ENCODE measurements at places on chromosomes 4 and X. TPM values are rescaled to one million over a fixed set of nuclear protein-coding genes. Genes with fewer than 3 reads are reported as not detected.

Gene ZAR1
- not detected for total RNA-seq

Gene NAT8L
- 0.83 TPM for total RNA-seq

Gene HSD17B13
- total RNA-seq = not detected

Gene CXorf65
- total RNA-seq = not detected

Gene SLC34A2
- total RNA-seq = 12.8 TPM

Gene MUC7
- not detected for total RNA-seq

Gene SPANXN3
- not detected for total RNA-seq

Gene MTCP1
- total RNA-seq = 12.5 TPM

Gene DEFB131A
- total RNA-seq = not detected

Gene AMER1
- 6.7 TPM for total RNA-seq

Gene DCAF4L1
- total RNA-seq = 0.68 TPM

Gene TMPRSS11A
- not detected for total RNA-seq

Gene MORC4
- 31.1 TPM for total RNA-seq

Gene RPL34
- 531 TPM for total RNA-seq

Gene ESX1
- not detected for total RNA-seq

Gene SSX5
- total RNA-seq = not detected

Gene FABP2
- not detected for total RNA-seq

Gene CWH43
- not detected for total RNA-seq

Gene NPY2R
- not detected for total RNA-seq

Gene SPIN4
- total RNA-seq = 17.2 TPM

Gene DCAF12L2
- not detected for total RNA-seq

Gene PRRG1
- total RNA-seq = 26.1 TPM

Gene CLCN4
- 9.9 TPM for total RNA-seq

Gene ANKRD37
- total RNA-seq = 4.4 TPM

Gene HELT
- not detected for total RNA-seq

Gene CCKAR
- total RNA-seq = not detected

Gene ZNF280C
- total RNA-seq = 7.9 TPM

Gene ARAP2
- total RNA-seq = 30.0 TPM

Gene UGT2B10
- total RNA-seq = not detected

Gene JCHAIN
- total RNA-seq = not detected

Gene GIMD1
- not detected for total RNA-seq

Gene MYOZ2
- not detected for total RNA-seq

Gene ZNF595
- 9.5 TPM for total RNA-seq

Gene AMBN
- total RNA-seq = not detected

Gene RPS6KA6
- total RNA-seq = 3.8 TPM

Gene FHL1
- total RNA-seq = 0.73 TPM

Data from Calu3 (cell line).